Left renal cortex interstitium (tissue), 4 donors: ENCODE measurements at places on chromosomes 6 and 20. TPM values are rescaled to one million over a fixed set of nuclear protein-coding genes. Genes with fewer than 3 reads are reported as not detected.

GRCh38 chr20:18928626-18929025 is 115.0 kb downstream of the SCP2D1 start:
- DNase-seq: no peak

TBX18 gene
- 10.0 TPM for polyA plus RNA-seq

GABRR1 gene
- 1.6 TPM for polyA plus RNA-seq

SYTL3 gene
- polyA plus RNA-seq: 4.8 TPM

GRCh38 chr20:33656783-33657703 is 5.1 kb upstream of the C20orf144 start:
- DNase-seq: no peak

DNA sequence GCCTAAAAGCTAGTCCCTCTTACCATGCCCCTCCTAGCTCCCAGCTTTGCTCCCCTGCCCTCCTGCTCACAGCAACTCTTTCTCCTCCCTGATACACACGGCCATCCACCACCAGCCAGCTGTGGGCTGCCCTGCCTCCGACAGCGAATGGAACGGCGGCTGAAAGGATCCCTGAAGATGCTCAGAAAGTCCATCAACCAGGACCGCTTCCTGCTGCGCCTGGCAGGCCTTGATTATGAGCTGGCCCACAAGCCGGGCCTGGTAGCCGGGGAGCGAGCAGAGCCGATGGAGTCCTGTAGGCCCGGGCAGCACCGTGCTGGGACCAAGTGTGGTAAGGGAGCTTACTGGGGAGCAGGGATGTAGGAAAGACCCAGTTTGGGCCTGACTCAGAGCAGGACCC is 16.6 kb upstream of the ZNF76 start:
- no peak for DNase-seq

DNA sequence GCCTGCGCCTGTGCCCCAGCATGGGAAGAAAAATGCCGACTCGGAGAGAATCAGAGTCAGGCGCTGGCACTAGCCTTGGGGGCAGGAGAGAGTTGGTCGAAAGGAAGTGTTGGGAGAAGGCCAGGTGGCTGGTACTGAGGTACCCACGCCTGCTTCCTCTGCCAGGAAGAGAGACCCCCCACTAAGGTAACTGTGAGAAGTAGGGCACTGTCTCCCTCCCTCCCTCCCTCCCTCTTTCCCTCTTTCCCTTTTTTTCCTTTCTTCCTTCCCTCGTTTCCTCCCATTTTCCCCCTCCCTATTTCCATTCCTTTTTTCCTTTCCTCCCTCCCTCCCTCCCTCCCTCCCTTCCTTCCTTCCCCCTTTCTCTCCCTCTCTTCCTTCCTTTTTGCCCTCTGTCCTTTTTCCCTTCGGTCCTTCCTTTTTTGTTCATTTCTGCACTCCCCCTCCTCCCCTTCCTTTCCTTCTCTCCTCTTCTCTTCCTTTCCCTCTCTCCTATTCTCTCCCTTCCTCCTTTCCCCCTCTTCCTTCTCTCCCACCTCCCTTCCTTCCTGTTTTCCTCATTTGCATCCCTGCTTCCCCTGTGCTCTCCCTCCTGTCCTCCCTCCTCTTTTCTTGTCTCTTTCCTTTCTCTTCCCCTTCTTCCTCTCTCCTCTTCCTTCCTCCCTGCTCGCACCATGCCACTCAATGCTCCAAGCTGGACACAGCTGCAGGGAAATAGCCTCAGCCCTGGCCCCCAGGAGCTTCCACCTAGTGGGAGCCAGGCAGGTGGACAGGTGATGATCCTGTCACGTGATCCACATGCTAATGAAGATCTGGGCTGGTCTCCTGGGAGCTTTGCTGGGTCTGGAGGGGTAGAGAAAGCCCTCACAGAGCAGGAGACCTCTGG is 148.0 kb downstream of the DHX35 start:
- no peak for DNase-seq

DNA sequence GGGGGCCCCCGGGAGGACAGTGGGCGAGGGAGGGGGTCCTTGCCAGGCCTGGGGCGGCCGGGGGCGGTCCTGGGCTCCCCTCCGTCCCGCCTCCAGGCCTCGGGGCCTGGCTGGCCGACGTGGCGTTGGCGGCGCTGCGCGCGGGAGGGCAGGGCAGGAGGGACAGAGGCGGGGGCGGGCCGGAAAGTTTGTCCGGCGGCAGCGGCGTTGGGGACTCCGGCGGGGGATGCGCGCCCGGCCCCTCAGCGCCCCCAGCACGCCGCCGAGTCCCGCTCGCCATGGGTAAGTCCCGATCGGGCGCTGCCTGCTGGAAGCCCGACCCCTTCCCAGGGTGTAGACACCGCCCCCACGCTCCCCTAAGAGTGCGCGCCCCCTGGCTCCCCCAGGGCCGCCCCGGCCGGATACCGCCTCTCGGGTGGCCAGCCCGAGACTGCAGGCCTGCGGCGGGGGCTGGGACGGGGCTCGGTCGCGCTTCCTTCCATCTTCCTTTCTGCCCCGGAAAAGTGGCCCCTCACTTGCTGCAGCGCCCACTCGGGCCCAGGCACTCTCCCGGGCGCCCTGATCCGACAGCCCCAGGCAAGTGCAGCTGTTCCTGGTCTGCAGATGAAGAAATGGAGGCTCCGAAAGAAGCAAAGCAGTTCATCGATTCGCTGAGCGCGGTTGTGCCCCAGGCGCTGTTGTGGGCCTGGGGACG is at the start of gene SLC2A10:
Gene SLC2A10 (plus strand): TSS at position 191 of the 694 bp plus-strand sequence. CDS start 88 bp downstream, at position 279.
- peak; percentile 21 for DNase-seq

- no peak for DNase-seq
Measured at GRCh38 chr6:25215881-25216280, 63.3 kb upstream of the CARMIL1 start.

DNA sequence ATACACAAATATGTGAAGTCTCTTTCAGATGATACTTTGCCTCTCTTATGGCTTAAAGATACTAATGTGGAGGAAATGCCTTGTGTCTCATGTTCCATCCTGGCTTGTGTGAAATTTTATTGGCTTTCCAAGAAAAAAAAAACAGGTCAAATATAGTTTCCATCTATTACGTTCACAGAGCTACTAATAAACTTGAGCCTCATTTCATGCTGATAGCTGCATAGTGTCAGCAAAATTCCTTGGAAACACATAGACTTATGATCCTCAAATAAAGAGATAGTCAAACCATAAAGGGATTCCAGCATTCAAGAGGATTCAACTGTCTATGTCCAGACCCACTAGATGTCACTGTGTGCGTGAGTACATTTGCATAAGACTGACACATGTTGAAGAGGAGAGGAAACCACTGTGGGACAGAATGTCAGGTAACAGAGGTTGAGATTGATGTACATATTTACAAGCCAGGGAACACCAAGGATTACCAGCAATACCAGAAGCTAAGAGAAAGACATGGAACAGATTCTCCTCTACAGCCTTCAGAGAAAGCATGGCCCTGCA is 266.6 kb downstream of the COL12A1 start:
- DNase-seq: no peak

DNA sequence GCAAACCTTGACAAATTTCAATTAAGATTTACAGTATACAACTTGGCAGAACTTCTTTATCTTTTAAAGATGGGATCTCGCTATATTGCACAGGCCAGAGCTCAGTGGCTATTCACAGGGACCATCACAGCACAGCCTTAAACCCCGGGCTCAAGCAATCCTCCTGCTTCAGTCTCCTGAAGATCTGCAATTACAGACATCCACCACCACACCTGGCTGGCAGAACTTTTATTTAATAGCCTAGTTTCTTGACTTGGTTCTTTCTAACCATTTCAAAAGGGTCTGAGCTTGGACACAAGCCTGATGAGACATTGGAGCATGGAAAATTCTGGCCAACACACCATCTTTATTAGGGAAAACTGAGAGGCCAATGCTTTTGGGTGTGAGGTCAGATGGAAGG is 151.6 kb upstream of the KCNG1 start:
- no peak for DNase-seq

PBX2 gene
- polyA plus RNA-seq: 221 TPM

GRCh38 chr20:9215539-9215938 is 146.7 kb downstream of the PLCB4 start:
- no peak for DNase-seq

DNA sequence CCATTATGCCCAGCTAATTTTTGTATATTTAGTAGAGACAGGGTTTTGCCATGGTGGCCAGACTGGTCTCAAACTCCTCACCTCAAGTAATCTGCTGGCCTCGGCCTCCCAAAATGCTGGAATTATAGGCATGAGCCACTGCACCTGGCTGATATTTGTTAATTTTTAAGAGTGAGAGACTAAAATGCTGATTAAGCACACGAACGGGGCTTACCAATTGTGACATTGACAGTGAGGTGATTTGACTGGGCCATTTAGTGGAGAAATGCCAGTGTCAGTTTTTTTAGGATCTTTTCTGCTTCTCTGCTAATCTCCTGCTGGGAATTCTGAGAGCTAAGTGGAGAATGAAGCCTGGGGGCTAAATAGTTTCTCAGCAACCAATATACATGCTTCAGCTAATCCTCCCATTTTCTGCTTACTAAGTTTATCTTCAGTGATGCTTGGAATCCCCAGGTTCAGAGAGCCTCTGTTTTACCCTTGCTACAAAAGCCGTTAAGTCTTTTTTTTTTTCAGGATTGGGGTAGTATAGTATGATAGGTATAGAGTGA is 9.8 kb upstream of the DEFB123 start:
- DNase-seq: no peak

GRCh38 chr6:105346052-105346451 is 56.8 kb downstream of the PREP start:
- no peak for DNase-seq

GRCh38 chr6:49909563-49909962 is 43.2 kb upstream of the CRISP1 start:
- DNase-seq: no peak

CYP39A1 gene
- polyA plus RNA-seq: 6.3 TPM

GRCh38 chr6:129667621-129668020 is 42.4 kb downstream of the ARHGAP18 start:
- no peak for DNase-seq

- DNase-seq: no peak
Measured at GRCh38 chr20:11098888-11099287, 425.1 kb upstream of the JAG1 start.

DNA sequence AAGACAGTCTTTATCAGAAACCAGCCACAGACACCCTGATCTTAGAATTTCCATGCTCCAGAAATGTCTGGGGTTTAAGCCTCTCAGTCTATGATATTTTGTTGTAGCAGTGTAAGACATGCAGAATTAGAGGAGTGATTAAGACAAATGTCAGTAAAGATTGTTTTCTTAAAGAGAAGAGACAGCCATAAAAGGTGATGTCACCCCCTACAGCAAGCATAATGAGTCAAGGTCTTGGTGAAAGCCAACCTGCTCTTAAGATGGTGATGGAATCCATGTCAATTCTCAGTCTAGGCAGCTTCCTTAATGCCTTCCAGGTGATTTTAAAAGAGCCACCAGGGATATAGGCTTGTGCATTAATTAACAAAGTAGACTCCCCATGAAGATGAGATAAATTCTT is 849.9 kb upstream of the EPHA7 start:
- DNase-seq: no peak

GRCh38 chr6:107968081-107968480 is 10.1 kb upstream of the SEC63 start:
- no peak for DNase-seq

SUMO4 gene
- polyA plus RNA-seq: 1.0 TPM

DNA sequence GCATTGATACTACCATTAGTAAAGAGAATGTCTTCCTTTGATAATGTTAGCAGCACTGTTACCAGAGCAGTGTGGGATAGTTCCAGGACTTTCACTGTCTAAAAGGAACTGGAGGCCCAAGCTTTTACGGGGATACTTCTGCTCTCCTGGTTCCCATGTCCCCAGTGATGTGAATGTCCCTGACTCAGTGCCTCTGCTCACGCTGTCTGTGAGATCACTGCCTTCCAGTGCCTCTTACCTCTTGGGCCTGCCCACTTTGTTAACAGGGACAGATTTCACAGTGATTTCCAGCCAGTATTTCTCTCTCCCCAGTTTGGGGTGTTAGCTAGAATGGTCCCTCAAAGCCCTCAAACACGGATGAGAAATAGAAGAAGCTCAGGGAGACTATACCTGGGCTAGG is 14.4 kb downstream of the PTPRA start:
- DNase-seq: no peak

DNA sequence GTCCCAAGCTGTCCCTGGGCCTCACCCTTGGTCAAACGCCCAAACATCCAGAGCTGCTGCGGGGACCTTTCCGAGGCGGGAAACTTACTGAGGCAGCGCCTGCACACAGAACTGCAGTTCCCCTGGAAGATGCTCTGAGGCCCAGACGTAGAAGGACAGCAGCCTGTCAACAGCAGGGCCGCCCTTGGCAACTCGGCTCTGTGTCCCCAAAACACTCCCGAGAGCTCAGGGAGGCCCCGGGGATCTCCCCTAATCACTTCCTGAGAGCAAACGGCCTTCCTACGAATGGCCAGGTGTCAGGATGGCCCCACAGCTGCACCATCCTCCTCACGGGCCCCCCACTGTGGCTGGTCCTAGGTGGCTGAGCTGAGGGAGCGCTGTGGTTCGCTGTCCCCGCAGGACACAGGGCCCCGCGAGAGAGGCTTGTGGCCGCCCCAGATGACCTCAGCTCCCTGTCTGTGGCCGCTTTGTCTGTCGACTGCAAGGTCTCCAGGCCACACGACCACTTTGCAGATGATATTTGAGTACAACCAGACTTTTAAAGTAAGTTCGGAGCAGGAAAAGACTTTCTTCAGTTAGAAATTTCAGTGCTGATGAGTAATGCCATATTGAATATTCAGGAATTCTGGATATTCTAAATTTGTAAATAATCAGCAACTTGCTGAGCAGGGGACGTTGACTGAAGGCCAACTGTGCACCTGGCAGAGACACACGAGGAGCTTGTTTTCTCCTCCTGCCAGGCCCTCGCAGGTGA is 46.0 kb downstream of the DLL1 start:
- no peak for DNase-seq

VNN1 gene
- 0.17 TPM for polyA plus RNA-seq

JPH2 gene
- 1.6 TPM for polyA plus RNA-seq

GRCh38 chr6:139386404-139386803 is 12.0 kb upstream of the CITED2 start:
- DNase-seq: no peak

DNA sequence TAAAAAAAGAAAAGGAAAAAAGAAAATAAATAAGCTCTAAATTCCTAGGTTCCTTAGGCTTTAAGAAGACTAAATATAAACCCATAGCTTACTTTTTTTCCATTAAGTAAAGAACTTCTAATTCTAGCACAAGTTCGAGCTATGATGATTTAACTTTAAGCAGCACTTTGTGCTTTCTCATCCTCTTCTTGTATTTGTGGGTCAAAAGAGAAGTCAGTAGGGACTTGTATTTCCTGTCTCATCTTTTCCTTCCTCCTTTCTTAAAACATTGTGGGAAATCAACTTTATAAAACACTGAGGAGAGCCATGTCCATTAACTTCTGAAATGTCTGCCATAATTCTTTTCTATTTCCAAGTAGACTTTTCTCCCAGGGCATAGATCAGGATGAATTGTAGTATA is 637.7 kb upstream of the CITED2 start:
- no peak for DNase-seq

- DNase-seq: no peak
Measured at GRCh38 chr20:35394271-35394670, 17.5 kb downstream of the UQCC1 start.

- DNase-seq: peak; percentile 43
Measured at GRCh38 chr6:33075568-33076405, at the start of gene HLA-DPB1. HLA-DPB1 (plus strand) TSS chr6:33075990; CDS start chr6:33076042, 52 bp downstream.

DNA sequence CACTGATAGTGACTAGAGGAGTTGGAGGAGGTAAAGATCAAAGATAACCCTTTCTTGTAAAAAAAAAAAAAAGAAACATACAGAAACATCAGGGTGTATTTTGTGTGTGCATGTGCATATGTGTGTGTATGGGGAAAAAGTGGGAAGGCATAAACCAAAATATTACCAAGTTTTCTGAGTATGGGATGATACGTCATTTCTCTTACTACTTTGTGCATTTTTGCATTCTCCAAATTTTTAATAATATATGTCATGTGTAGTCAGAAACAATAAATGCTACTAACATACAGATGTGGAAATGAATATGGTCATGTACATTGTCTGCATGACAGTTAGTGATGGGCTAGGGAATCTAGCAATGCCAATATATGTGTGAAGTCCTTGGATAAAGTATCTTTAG is 161.1 kb downstream of the SASH1 start:
- DNase-seq: no peak
